ENCODE measurements at places on chromosomes 5 and 9.
A peak's percentile ranks its signal among the peaks of the same experiment; 100 is the strongest.

DNA sequence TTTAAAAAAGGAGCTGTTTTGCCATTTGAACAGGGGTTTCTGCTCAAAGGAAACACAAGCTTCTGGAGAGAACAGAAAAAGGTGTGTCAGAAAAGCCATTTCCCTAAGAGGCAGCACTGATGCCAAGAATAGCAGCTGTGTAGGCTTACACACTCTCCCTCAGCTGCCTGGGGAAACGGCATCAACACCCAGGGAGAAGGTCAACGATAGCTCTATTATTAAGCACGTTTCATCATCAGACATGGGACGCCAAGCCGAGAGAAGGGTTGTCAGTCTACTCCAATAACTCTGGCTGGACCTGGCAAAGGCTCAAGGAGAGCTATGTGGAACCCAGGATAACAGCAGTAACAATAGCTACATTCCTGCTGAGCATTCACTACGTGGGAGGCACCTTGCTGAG is 314.2 kb downstream of the CDK5RAP2 start:
- H3K36me3 ChIP-seq: no peaks in the 10 kb centered on the region
- H3K4me3 ChIP-seq: no peak overlapping the region
- H3K4me1 ChIP-seq: peaks cover 12% of the 10 kb centered on the region

GRCh38 chr5:118461436-118461835 is 526.9 kb downstream of the DTWD2 start:
- no peak overlapping the region for H3K27ac ChIP-seq
- H3K27me3 ChIP-seq: no peaks in the 10 kb centered on the region
- H3K4me1 ChIP-seq: no peaks in the 10 kb centered on the region
- no peaks in the 10 kb centered on the region for H3K36me3 ChIP-seq
- no peak for DNase-seq

- no peak overlapping the region for H3K4me3 ChIP-seq
- H3K27ac ChIP-seq: no peak overlapping the region
- no peaks in the 10 kb centered on the region for H3K27me3 ChIP-seq
- no peak for DNase-seq
These were observed 100.2 kb upstream of the CCDC112 start for GRCh38 chr5:115396688-115397087.

- H3K4me1 ChIP-seq: no peaks in the 10 kb centered on the region
- no peaks in the 10 kb centered on the region for H3K27me3 ChIP-seq
- H3K4me3 ChIP-seq: no peak overlapping the region
- DNase-seq: no peak
- no peaks in the 10 kb centered on the region for H3K36me3 ChIP-seq
These were observed 103.2 kb downstream of the FSTL4 start for GRCh38 chr5:133508845-133509741.

DNA sequence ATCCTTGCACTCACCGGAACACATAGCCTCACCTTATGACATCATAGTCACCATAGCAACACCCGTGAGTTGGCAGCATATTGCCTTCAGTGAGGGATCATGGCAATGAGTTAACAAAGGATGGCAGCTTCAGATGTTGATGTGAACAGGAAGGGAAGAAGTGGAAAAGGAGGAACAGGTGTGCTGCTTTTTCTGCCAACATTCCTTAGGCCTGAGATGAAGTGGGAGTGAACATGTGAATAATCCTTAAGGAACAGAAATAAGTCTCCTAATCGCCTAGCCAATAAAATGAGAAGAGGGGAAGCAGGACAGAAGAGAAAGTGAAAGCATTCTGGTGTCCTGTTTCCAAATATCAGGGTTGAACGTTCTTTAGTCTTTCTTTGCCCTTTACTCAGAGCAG is 360.0 kb downstream of the BRINP1 start:
- no peaks in the 10 kb centered on the region for H3K36me3 ChIP-seq
- no peaks in the 10 kb centered on the region for H3K27me3 ChIP-seq
- no peak overlapping the region for H3K4me3 ChIP-seq
- peak; percentile 40 for DNase-seq
- H3K27ac ChIP-seq: no peak overlapping the region

- peaks cover 7% of the 10 kb centered on the region for H3K27me3 ChIP-seq
- H3K4me1 ChIP-seq: no peaks in the 10 kb centered on the region
- DNase-seq: no peak
- H3K27ac ChIP-seq: no peak overlapping the region
- H3K36me3 ChIP-seq: no peaks in the 10 kb centered on the region
- H3K4me3 ChIP-seq: no peak overlapping the region
These were observed 36.5 kb upstream of the IRX4 start for GRCh38 chr5:1919209-1919566.

DNA sequence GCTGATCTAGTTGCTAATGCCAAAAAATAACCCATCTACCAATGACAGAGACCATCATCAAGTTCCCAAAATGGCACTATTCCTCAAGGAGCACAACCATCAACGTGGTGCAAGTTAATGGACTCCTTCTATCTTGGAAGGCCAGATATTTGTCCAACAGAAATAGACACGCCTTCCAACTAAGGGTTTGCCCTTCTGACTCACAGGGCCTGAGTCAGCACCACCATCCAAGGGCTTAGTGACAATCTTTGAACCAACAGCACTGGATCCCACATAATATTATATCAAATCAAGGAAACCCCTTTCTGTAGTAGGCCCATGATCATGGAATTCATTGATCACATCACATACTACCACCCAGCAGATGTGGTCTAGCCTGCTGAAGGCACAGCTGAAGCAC is 84.3 kb downstream of the MED27 start:
- no peak overlapping the region for H3K27ac ChIP-seq
- peaks cover 6% of the 10 kb centered on the region for H3K36me3 ChIP-seq
- H3K4me1 ChIP-seq: peaks cover 15% of the 10 kb centered on the region
- H3K4me3 ChIP-seq: no peak overlapping the region
- no peaks in the 10 kb centered on the region for H3K27me3 ChIP-seq
- no peak for DNase-seq

GRCh38 chr5:10761933-10762775 is 1.1 kb upstream of the DAP start:
- peak overlapping the region; percentile 96 for H3K27ac ChIP-seq
- H3K36me3 ChIP-seq: no peaks in the 10 kb centered on the region
- no peaks in the 10 kb centered on the region for H3K27me3 ChIP-seq
- DNase-seq: peak; percentile 47
- peak overlapping the region; percentile 58 for H3K4me3 ChIP-seq

- DNase-seq: no peak
- no peak overlapping the region for H3K4me3 ChIP-seq
- no peaks in the 10 kb centered on the region for H3K4me1 ChIP-seq
- no peak overlapping the region for H3K27ac ChIP-seq
- no peaks in the 10 kb centered on the region for H3K36me3 ChIP-seq
- no peaks in the 10 kb centered on the region for H3K27me3 ChIP-seq
These were observed 10.0 kb upstream of the ATG10 start for GRCh38 chr5:81961651-81962440.

- H3K4me3 ChIP-seq: no peak overlapping the region
- H3K36me3 ChIP-seq: no peaks in the 10 kb centered on the region
- no peak overlapping the region for H3K27ac ChIP-seq
- H3K4me1 ChIP-seq: no peaks in the 10 kb centered on the region
- no peaks in the 10 kb centered on the region for H3K27me3 ChIP-seq
These were observed 10.8 kb upstream of the PLIN2 start for GRCh38 chr9:19138084-19138483.

GRCh38 chr5:177124486-177124991 is 9.0 kb upstream of the NSD1 start:
- H3K27ac ChIP-seq: no peak overlapping the region
- H3K27me3 ChIP-seq: no peaks in the 10 kb centered on the region
- no peak for DNase-seq
- no peaks in the 10 kb centered on the region for H3K36me3 ChIP-seq
- H3K4me3 ChIP-seq: no peak overlapping the region
- H3K4me1 ChIP-seq: no peaks in the 10 kb centered on the region

- H3K27ac ChIP-seq: no peak overlapping the region
- no peak for DNase-seq
- H3K27me3 ChIP-seq: no peaks in the 10 kb centered on the region
- no peaks in the 10 kb centered on the region for H3K36me3 ChIP-seq
- H3K4me3 ChIP-seq: no peak overlapping the region
These were observed 15.4 kb upstream of the ZNF354C start for GRCh38 chr5:179044765-179045164.

DNA sequence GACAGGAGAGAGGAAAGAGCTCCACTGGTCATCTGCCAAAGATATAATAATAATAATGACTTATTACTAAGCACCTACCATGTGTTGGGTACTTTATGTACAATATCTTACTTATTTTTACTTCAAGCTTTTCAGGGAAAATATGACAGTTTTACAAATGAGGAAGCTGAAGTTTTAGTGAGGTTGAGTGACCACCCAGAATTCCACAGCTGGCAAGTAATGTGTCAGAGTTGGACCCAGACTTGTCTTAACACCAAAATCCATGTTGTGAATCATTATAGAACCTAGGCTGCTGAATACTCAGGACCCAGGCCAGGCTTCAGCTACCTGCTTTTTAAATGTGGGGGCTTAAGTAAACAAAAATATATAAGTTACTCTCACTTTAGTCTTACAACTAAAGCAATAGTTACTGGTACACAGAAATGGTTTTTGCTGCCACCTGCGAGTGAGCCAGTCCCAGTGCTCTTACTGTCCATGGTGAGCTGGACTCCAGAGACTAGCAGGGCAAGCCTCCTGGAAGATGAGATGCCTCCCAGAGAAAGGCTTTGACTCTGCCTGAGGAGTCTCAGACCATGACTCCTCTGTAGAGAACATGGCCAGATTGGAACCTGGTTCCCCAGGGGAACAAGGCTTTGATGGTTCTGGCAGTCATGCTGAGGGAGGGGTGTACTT is 29.9 kb downstream of the RUSC2 start:
- H3K27me3 ChIP-seq: no peaks in the 10 kb centered on the region
- no peaks in the 10 kb centered on the region for H3K36me3 ChIP-seq
- peak overlapping the region; percentile 14 for H3K4me3 ChIP-seq

GRCh38 chr5:75622564-75622963 is 11.3 kb downstream of the ANKDD1B start:
- H3K27me3 ChIP-seq: no peaks in the 10 kb centered on the region
- H3K27ac ChIP-seq: no peak overlapping the region
- no peaks in the 10 kb centered on the region for H3K36me3 ChIP-seq
- peaks cover 2% of the 10 kb centered on the region for H3K4me1 ChIP-seq
- no peak overlapping the region for H3K4me3 ChIP-seq

GRCh38 chr9:101409079-101409477 is 10.4 kb downstream of the ZNF189 start:
- peaks cover 40% of the 10 kb centered on the region for H3K36me3 ChIP-seq
- H3K27ac ChIP-seq: no peak overlapping the region
- H3K27me3 ChIP-seq: no peaks in the 10 kb centered on the region

- no peak overlapping the region for H3K4me3 ChIP-seq
- H3K4me1 ChIP-seq: no peaks in the 10 kb centered on the region
- H3K27ac ChIP-seq: no peak overlapping the region
These were observed 205.6 kb upstream of the DMRTA1 start for GRCh38 chr9:22241024-22241423.

DNA sequence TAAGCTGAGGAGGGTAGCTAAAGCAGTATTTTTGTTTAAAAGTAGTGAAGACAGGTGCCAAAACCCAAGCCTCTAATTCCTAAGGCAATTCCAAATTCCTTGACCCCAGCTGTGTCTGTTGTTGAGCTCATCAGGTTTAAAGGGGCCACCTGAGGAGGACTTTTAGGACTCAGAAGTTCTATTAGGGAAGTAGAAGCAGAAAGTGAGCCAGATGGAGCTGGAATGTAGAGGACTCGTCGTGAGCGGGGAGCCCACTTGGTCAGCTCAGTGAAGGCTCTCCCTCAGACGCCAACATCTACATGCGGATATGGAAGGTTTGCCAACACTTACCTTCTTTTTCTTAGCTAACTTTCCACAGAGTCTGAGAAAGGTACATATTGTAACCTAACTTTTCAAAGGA is 102.8 kb downstream of the PLPPR1 start:
- no peak overlapping the region for H3K4me3 ChIP-seq
- no peak for DNase-seq
- no peaks in the 10 kb centered on the region for H3K27me3 ChIP-seq
- H3K27ac ChIP-seq: no peak overlapping the region

GRCh38 chr9:99112750-99113413 is 8.0 kb downstream of the TGFBR1 start:
- DNase-seq: no peak
- no peak overlapping the region for H3K4me3 ChIP-seq
- H3K27ac ChIP-seq: no peak overlapping the region
- H3K27me3 ChIP-seq: no peaks in the 10 kb centered on the region

GRCh38 chr9:114522286-114522685 is 17.0 kb upstream of the WHRN start:
- peaks cover 12% of the 10 kb centered on the region for H3K4me1 ChIP-seq
- H3K36me3 ChIP-seq: no peaks in the 10 kb centered on the region
- no peak overlapping the region for H3K4me3 ChIP-seq
- H3K27ac ChIP-seq: no peak overlapping the region
- DNase-seq: no peak

DNA sequence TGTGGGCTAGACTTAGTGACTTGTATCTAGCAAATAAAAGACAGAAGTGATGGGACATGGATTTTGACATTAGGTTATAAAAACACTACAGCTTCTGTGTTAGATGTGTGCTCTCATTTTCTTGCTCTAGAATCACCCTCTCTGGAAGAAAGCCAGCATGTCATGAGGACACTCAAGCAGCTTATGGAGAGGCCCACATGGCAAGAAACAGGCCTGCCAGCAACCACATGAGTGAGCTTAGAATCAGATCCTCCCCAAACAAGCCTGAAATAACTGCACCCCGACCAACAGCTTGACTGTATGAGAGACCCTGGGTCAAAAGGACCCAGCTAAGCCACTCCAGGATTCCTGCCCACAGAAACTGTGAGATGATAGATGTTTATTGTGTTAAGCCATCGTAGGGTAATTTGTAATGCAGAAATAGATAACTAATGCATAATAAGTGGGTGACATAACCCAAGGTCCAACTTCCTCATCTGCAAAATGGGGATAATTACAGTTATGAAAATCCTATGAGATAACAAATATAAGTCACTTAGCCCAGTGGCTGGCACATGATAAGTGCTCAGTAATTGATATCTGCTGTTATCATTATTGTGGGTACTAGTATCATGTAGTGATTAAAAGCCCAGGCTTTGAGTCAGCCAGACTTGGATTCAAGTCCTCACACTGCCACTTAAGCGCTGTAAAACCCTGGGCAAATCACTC is 86.5 kb downstream of the KLHL3 start:
- H3K4me3 ChIP-seq: no peak overlapping the region
- H3K36me3 ChIP-seq: peaks cover 3% of the 10 kb centered on the region
- H3K27ac ChIP-seq: no peak overlapping the region
- H3K4me1 ChIP-seq: peaks cover 2% of the 10 kb centered on the region
